ENCODE measurements at places on chromosomes 12 and 14. TPM values are rescaled to one million over a fixed set of nuclear protein-coding genes. Genes with fewer than 3 reads are reported as not detected.

DNA sequence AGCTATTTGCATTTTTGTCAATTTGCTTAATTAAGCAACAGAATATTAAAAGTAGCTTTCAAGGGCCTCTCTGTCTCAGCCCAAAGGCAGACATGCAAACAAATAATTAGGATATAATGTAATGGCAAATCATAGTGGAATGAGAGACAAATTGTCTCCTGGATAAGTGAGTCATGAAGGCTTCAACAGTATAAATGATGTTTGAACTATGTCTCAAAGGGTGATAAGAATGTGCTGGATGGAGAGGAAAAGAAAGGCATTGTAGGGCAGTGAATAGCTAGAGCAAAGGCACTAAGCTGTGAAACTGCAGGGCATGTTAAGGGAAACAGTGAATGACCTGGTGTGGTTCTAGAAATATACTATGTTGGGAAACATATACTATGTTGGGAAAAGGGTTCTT is 53.5 kb upstream of the PPP1R12A start:
- DNase-seq: peak; percentile 33

GRCh38 chr12:89084751-89085150 is 267.6 kb downstream of the DUSP6 start:
- peak; percentile 67 for DNase-seq

GRCh38 chr12:46558677-46559076 is 186.1 kb upstream of the SLC38A2 start:
- DNase-seq: no peak

GRCh38 chr12:78004249-78005093 is 173.8 kb downstream of the NAV3 start:
- no peak for DNase-seq

DNA sequence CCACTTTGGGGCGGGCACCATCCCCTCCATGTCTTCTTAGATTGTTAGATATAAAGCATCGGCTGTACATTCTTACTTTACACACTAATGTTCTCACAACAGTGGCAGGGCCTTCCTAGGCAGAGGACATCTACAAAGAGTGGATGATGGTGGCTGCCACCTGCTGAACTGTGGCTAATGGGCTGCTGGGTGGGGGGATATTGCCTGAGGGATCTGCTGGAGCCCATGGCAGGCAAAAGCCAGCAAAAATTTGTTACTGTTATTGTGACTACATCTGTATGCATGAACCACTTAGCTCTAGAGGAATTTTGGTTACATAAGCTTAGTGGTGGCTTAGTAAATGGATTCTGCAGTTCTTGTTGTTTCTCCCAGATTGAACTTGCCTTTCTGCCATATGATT is 52.6 kb downstream of the DIP2B start:
- DNase-seq: no peak

GRCh38 chr14:105384041-105384557 is 14.2 kb upstream of the TEX22 start:
- no peak for DNase-seq

The TMEM119 gene
- total RNA-seq: 232 TPM

DNA sequence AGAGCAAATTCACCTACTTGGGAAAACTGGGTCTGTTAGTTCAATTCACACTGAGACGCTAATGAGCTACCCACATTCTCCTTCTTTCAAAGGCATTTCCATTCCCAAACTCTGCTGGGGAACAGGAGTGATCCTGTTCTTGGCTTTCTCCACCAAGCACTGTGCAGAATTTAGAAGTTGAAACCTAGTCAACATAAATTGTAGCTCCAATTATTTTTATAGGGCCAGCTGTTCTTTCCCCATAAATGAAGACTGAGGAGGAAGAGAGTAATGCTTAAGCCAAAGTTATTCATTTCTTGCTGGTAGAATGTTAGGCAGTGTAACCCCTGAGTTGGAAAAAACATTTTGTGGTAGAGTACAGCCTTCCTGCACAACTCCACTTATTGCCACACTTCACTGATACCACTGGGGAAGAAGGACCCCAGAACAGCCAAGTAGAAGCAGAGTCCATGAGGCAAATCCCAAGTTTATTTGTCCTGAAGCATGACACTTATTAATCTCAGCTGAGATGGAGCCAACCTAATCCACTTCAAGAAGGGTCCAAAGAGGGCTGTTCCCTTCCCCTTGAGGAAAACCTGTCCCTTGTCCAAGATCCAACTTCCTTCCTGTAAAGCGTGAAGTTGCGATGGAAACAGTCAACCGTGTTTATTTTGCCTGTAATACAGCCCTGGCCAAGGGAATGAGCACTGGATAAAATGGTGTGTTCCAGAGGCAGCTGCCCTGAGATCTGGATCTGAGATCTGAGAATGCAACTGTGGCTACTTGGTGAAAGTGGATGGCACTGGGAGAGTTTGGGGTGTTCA is 151.8 kb downstream of the TBX5 start:
- no peak for DNase-seq

DNA sequence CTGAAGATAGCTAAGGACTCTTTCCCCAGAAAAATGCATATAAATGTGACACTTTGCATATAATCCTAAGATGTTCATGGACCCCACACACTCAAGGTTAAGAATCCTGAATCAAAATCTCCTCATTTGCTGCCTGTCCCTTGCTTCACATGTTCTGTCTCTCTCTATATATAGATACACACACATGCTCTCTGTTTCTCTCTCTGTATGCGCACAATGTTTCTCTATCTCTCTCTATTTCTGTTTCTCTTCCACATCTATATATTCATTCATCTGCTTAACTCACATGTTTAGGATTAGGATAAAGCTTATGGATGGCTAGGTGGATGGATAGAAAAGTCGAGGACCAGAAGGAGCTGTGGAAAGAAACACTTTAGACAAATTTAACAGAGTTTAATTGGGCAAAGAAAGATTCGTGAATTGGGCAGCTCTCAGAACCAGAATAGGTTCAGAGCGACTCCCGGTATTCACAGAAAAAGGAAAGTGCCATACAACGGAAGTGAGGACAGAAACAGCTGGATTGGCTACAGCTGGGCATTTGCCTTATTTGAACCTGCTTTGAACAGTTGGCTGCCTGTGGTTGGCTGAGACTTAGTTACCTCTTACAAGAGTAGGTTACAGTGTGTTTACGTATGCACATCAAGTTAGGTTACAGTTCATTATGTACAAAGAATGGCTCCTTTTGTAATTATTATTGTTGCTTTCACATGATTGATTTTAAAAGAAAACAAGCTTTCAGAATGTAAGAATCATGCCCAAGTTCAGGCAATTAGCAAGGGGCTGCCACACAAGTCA is 57.6 kb downstream of the EMP1 start:
- DNase-seq: peak; percentile 21

DNA sequence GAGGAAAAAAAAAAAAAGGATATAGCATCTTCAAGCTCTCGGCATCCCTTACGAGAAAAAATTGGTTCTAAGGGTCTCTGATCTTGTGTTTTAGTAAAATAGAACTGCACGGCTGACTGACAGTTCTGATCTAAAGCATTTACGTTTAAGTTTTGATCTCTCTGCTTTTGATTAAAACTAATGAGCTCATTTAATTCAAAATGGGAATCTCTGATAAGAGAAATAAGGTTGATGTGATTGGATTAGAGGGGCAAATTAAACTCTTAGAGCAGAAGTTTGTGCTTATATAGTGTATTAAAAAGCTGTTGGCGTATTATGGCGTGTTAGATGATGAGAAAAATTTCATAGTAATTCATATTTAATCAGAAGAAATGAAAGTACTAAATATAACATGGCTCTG is 217.6 kb downstream of the EGLN3 start:
- DNase-seq: no peak

The SMCO3 gene
- total RNA-seq: not detected

DNA sequence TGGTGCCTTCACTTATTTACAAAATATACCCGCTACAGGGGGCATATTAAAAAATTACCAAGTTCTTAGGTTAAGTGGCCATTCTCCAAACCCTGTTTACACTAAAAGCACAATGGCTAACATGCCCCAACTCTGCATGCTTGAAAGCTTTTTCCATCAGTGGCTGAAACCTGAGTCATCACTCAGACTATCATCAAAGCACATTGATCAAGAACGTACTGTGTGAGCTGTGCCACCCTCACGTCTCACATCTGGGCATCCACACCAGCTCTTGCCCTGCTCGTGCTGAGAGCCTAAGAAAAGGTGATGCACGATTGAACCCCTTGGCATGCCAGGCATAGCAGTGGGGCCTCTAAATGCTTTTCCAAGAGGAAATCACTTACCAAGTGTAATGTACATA is 13.2 kb downstream of the AQP6 start:
- DNase-seq: no peak

DNA sequence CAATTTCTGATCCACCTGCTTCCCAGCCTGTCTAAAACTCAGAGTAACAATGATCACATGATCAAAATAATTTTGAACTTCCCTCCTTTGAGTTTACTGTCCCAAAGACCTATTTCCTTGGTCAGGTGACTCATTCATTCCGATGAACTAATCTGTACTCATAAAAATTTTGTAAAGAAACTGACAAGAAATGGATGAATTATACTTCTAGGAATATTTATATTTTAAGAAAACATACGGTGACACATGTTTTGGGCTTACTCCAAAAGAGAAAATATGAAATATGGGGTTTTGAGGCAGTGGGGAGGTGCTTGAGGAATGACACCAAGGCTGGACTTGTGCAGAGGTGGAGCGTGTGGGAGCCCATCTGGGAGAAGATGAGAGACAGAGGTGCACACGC is 42.0 kb downstream of the GUCY2C start:
- no peak for DNase-seq

- no peak for DNase-seq
Measured at GRCh38 chr14:51248016-51248987, 8.3 kb downstream of the TMX1 start.

The CDK2 gene
- total RNA-seq: 54.7 TPM

DNA sequence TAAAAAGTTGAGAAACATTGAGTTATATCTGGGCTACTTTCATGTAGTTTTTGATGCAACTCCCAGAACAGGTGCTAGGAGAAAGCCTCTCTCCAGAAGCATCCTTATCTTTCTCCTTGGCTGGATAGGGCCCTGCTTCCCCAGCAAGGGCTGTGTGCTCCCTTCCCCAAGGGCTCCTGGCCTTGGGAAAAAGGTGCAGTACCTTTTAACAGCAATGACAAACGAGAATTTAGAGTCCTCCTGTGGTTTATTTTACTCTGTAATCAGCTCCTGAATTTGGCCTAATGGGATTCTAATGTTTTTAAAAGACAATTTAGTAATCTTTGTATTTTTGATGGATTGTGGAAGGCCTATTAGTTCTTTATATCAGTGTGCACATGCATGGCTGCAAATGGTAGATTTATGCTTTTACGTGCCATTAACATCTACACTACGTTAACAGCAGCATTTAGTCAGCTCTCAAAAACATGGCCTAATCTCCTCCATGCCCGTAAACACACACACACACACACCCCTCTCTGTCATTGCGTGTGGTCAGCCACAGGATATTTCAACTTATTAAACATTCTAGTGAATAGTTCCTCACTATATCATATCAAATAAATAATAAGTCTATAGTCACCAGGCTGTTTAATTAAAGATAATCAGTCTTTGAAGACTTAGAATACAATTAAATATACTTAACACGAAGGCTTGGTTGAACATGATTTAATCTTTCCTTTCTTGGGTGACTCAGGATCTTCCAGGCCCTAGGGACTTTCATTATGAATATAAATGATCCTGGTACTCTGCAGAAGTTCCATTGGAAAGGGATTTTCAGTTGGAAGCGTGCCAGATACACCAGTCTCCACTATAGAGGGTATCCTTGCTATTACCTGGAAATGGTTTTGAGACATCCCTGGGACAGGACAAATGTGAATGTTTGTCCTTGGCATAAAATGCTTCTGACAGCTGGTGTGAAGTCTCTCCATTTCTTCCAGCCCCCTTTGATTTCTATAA is 181.4 kb upstream of the PWP1 start:
- no peak for DNase-seq

GRCh38 chr14:28102001-28102400 is 664.6 kb upstream of the FOXG1 start:
- DNase-seq: no peak

DNA sequence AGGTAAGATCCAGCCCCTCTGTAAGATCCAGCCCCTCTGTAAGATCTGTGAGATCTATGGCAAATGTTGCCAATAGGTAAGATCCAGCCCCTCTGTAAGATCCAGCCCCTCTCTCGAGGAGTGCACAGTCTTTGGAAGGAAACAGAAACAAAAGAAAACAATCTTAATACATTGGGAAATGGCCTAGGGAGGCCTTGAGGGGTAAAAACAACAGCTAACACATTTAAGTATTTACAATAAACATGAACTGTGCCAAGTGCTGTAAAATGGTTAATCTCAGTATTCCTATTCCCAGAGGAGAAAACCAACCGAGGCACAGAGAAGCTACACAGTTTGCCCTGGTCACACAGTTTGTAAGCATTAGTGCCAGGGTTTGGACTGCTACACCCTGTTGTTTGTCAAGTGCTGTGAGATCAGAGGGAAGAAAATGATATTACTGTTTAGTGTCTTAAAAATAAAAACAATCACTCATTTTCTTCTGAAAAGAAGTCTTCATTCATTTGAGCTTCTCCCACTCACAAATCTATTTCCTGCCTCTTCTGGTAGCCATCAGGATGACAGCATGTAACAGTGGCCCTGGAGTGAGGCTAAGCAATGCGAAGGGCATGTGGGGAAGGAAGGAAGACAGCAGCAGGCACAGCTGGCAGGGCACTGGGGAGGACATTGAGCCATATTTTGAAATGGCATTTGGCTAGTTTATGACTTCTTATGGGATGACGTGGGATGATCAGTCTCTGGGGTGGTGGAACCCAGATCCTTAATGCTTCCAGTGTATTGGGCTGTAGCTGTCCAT is 118.7 kb upstream of the PTPRQ start:
- DNase-seq: peak; percentile 6

GRCh38 chr14:94379291-94380224 is 8.8 kb downstream of the SERPINA1 start:
- DNase-seq: no peak

DNA sequence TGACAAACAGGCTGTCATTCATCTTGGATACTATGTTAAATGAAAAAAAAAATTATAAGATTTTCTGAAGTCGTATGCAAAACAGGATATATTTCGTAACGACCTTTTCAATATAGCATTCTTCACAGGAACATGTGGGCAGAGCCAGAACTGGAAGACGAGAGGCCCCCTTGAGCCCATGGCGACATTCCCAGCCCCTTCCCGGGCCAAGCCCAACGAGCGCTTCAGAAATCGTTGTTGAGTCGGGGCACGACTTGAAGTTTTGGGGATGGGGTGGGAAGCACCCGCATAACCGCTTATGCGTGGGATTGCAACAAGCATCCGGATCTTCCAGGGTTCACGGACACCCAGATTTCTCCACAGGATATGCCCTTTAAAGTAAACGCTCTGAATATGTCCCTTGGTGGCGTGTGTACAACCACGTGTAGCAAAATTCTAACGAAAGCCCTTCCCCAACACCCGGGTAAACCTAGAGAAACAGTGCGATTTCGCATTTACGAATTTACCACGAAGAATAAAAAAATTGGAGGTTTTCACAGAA is 736 bp downstream of the C14orf39 start:
- no peak for DNase-seq

Data from RPMI7951 (cell line).